CD4-positive, alpha-beta T cell treated with Interleukin-4 for 1 hour (primary cell): ENCODE measurements at places on chromosomes 5 and 9.

DNA sequence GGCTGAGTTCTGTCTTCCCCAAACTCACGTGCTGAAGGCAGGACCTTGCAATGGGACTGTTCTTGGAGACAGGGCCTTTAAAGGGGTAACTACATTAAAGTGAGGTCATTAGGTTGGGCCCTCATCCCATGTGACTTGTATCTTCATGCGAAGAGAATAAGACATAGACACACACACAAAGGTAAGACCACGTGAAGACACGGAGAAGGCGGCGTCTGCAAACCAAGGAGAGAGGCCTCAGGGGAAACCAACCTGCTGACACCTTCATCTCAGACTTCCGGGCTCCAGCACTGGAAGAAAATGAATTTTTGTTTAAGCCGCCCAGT is 50.7 kb upstream of the KCNMB1 start:
- DNase-seq: no peak

DNA sequence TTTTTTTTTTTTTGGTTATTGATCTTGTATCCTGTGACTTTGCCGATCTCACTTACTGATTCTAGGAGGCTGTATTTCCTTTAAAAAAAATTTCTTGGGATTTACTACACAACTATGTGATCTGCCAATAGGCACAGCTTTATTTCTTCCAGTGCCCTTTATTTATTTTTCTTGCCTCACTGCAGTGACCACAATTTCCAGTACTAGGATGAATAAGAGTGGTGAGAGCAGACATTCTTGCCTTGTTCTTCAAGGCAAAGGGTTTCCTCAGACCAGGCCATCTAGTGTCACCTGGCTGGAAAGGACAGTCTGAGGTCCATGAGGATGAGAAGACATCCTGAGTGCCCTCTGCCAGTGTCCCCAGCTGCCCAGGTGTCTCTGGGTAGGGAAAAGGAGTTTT is 265.4 kb downstream of the SPOCK1 start:
- DNase-seq: no peak

GRCh38 chr5:134371834-134372340 is 518 bp downstream of the UBE2B start:
- DNase-seq: peak; percentile 34

- no peak for DNase-seq
These were observed 170.5 kb downstream of the NR3C1 start for GRCh38 chr5:143233031-143233430.
